ENCODE measurements at places on chromosomes 5 and 9.

- DNase-seq: peak; percentile 82
Observed at GRCh38 chr5:127856292-127856691, 153.1 kb downstream of the CCDC192 start.

- no peak for DNase-seq
Observed at GRCh38 chr9:129319076-129319937, 141.2 kb upstream of the IER5L start.

- no peak for DNase-seq
Observed at GRCh38 chr5:72518001-72518683, 10.9 kb upstream of the ZNF366 start.

GRCh38 chr5:39605145-39605544, 180.4 kb upstream of the DAB2 start:
- DNase-seq: no peak

DNA sequence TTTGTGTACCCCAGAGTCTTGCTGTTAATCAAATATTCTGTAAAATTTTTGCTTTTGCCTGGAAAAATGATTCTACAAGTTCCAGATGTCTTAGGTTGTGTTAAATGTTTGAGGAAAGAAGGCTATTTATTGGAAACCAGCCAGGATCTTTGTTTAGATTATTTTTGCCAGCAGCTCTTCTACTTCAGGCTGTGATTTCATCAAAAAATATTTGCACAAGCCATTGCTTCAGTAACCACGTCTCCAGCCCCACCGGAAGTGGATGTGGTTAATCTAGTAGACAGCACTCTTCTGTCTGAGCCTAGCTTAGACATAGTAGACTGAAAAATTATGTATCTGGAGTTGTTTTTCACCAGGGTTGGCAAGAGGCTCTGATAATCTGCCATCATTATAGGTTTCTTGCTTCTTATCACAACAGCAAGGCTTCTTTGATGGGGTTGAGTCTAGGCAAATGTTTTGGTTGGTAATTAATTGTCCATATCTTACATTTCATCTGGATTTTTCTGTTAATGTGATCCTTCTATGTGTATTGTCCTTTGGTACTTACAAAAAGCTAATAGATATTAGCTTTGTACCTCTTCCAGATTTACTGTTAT, 17.1 kb downstream of the KCTD16 start:
- DNase-seq: peak; percentile 97

DNA sequence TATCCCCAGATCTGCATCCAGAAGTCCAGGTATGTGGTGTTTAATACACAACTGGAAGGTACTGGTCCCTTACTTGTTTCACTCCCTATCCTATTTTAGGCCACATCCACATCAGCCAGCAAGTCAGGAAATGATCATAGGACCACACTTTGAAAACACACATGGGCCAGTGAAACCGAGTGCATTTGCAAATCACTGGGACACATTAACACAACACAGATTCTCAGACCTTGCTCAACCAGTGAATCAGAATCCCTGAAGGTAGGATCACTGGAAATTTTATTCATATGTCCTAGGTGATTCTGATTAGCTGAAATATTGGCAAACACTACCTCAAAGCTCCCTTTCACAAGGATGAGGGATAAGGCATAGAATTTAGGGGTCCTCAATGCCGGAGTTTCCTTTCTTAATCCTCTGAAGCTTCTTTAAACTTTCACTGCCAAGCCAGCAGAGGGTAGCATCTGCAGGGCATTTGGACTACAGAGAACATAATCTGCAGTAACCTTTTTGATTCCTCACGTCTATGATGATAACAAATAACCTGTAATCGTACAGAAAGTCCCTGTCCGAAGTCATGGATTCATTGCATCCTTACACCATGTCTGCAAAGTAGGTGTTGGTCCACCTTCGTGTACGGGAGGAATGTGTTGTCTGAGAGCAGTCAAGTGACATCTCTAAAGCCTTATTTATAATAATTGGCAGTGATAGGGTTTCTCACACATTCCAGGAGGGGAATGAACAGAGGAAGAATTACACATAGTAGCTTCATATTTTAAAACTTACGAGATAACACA, 11.0 kb upstream of the ABLIM3 start:
- DNase-seq: peak; percentile 57

- no peak for DNase-seq
Observed at GRCh38 chr9:125929846-125930245, 182.7 kb downstream of the PBX3 start.

DNA sequence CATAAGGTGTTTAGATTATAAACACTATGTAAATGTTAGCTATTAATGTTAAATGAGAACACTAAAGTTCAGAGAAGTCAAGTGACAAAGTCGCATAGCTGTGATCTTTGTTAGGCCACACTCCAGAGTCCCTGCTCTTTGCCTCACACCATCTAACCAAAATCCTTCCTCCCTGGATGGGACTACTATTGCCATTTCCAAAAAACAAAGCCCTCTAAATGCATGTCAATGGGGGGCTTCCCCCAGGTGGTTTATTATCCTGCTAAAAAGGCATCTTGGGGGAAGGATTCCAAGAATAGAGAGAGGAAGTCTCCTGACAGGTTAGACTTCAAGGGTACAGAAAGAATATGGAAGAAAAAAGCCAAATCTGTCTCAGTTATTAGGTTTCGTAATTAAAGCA, 10.4 kb downstream of the NR6A1 start:
- no peak for DNase-seq

- peak; percentile 50 for DNase-seq
Observed at GRCh38 chr9:107175041-107175440, 108.0 kb upstream of the RAD23B start.

Measured in fibroblast of pulmonary artery (primary cell).